Stimulated activated CD4-positive, alpha-beta T cell treated with anti-CD3 and anti-CD28 coated beads, Interleukin-15, amount 100 ng/mL, for 1 hour (primary cell): ENCODE measurements at places on chromosomes 16 and 17.

DNA sequence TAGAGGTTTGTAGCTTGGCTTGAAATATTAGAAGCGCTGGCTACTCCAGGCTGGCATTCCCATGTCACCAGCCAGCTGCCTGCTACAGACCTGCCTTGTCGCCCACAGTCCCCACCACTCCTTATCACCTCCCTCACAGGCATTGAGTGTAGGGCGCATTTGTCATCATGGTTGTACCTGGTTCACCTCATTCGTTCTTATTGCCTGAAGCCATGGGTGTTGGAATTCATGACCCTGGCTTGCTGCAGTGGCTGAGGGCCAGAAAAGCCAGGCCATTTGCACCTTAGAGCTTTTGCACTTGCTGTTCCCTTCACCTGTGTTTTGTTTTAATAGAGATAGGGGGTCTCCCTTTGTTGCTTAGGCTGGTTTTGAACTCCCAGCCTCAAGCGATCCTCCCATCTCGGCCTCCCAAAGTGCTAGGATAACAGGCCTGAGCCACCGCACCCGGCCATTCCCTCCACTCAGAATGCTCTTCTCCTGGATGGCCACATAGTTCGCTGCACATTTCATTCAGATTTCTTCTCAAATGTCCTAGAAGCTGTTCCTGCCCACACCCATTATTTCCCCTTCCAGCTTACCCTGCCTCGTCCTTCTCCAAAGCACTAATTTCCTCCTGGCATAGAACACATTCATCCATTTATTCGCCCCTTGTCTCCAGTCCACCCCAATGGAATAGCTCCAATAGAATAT lies 97.6 kb downstream of the C16orf78 start:
- no peak for DNase-seq

DNA sequence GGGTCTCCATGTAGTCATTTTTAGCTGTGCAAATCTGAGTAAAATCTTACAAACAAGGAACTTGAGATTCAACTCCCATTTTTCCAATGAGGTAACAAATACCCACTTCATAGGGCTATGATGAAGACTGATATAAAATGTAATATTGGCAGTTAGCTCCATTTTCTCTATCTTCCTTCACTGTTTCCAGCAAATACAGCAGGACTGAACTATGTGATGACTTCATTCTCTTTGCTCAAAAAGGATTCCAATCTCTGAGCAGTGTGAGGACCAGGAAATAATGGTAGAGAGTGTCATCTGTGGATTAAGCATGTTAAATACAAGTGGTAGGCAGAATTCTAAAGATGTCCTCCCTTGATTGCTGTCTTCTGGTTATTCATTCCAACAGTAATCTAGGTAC lies 18.3 kb downstream of the RND2 start:
- DNase-seq = no peak

GRCh38 chr16:55250701-55251100 lies 73.3 kb upstream of the IRX6 start:
- DNase-seq = no peak

DNA sequence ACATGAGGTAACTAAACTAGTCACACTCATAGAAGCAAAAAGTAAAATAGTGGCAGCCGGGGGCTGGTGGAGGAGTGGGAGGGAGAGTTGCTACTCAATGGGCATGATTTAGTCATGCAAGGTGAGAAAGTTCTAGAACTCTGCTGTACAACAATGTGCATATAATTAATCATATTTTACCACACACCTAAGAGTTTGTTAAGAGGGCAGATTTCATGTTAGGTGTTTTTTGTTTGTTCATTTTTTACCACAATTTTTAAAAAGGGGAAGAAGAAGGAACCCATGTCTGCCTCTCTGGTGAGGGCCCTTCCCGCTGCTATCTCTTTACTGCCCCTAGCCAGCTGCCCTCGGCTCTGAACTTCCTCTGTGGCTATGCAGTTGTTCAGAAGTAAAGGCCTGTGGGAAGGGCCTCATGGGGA lies 11.2 kb downstream of the CD300LB start:
- DNase-seq = no peak

DNA sequence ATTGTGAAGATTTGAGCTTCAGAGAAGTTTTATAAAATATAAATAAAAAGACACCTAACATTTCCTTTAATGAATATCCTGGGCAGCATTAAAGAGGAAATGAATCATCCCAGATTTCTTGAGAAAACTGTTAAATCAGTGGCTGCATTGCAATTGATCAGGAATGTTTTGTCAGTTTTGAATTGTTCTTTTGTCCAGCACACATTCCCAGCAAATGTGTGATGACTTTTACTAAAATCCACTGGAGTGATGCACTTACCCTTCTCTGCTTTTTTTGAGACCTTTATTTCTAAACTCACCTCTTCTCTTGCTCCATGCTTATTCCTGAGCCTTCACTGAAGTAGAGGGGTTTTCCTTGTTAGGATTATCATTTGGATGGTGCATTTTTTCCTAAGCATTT lies 1307.2 kb downstream of the CDH8 start:
- no peak for DNase-seq

DNA sequence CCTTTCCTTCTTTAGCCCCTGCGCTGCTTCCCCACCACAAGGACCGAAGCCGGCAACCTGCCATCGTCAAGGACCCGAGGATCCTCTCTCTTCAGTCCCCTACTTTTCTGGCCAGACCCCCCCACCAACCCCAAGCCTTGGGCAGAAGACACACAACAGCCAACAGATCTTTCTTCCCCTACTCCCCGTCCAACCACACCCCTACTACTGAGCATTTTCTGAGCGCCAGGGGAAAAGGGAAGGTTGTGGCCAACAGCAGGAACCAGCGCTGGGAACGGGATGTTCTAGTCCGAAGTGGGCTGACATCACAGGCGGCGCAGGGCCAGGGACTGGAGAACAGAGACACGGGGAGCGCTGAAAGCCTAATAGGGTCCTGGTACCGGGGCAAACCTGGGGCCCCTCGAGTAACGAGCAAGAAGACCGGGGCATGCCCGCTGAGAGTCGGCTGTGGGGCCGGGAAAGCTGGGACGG lies 528 bp downstream of the PER1 start:
- no peak for DNase-seq

- DNase-seq = no peak
These were observed 6.4 kb upstream of the CRK start for GRCh38 chr17:1462164-1463112.

GRCh38 chr16:8676737-8677375 lies 2.4 kb downstream of the ABAT start:
- DNase-seq = no peak

GRCh38 chr17:39063681-39064069 lies 87.8 kb downstream of the PLXDC1 start:
- DNase-seq = no peak

DNA sequence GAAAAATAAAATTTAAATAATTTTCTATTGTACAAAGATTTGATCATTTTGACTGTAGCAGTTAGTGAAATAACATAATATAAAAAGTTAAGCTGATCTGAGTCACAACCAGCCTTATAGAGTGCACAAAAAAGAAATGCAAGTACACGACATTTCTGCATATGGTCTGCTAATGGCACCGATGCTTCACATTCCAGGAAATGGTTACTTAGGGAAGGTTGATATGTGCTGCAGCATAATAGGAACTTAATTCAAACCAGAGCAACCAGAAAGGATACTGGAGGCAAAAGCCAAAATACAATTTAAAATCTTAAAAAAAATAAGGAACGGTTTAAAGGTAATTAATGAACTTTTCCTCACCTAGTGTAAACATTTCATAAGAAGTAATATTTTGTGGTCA lies 10.0 kb upstream of the CFDP1 start:
- DNase-seq = no peak

- no peak for DNase-seq
These were observed 5.7 kb downstream of the DLG4 start for GRCh38 chr17:7213895-7214299.

DNA sequence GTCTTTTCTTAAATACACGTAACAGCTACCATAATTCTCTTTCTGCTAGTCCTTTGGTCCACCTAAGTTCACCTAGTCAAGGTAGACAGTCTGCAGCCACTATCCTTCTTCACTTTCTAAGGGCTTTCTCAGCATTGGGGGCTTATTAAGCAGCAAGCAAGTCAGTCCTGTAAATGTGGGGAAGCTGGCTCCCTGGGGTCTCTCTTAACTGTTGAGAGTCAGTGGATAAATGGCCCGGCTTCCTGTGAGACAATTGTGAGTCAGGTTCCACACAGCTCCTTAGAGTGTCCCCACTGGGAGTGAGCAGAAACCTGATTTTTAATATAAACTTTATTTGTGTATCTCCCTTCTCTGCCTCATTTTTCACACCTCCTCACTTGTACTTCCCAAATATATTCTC lies 132.1 kb downstream of the CDH13 start:
- no peak for DNase-seq

GRCh38 chr16:53769787-53770186 lies 65.8 kb downstream of the FTO start:
- no peak for DNase-seq

- DNase-seq = no peak
These were observed 1.5 kb upstream of the ADAM11 start for GRCh38 chr17:44757045-44757917.

DNA sequence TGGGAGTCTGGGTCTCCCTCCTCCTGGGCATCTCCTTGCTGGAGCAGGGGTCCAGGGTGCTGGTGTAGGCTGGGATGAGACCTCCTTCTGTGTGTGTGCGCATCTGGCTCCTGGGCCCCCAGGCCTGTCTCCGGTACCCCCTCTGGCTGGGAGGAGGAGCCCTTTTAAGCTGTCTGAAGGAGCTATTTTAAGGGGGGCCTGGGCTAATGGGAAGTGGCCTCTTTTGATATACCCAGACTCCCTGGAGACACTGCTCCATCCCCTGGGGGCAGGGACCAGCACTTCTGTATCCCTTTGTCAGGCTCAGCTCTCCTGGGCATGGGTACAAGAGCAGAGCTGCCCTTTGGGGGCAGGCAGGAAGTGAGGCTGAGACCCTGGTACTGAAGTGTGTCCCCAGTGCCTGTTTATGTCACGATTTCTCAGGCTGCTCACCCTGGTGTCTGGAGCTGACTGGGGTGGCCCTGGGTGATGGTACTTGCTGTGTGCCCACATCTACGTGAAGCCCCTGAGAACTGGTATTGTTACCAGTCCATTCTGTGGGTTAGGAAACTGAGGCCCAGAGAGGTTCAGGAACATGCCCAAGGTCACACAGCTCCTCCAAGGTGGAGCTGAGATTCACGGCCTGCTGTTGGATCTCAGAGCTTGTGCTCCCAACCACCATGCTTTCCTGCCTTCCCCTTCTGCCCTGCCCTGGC lies 6.5 kb downstream of the ADCY7 start:
- DNase-seq = no peak

DNA sequence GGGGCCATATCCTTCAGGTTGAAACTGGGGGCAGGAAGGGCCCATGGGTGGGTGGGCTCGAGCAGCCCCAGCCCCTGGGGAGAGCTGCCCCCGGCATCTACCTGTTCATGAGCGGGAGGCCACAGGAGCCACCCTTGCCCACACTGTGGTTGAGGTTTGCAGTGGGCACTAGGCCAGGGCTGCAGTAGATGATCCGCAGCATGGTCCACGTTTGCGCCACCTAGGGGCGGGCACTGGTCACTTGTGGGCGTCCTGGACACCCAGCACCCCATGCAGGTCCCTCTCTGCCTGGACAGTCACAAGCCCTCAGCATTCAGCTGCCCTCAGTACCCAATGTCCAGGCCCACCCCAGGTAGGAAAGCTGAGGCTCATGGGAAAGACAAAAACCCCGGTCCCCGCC lies 1.8 kb upstream of the JMJD8 start:
- DNase-seq = no peak

- no peak for DNase-seq
These were observed 870.4 kb downstream of the CDH8 start for GRCh38 chr16:61165797-61166196.

DNA sequence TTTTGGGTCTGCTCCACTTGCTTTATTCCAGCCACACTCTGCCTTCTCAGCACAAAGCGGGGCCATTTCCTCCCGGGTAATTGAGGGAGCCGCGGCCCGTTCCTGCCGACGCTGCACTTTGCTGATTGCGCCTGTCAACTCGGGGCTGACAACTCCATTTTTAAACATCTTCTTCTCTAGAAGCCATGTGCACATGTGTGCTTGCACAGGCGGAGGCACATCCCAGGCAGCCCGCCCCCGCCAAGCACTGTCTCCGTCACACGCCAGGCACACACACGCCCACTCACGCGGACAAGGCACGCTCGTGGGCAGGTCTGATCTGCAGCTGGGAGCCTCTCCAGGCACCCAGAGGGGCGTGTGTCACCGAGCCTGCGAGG lies 63.2 kb downstream of the ENGASE start:
- DNase-seq = no peak

- no peak for DNase-seq
These were observed 16.2 kb downstream of the GSE1 start for GRCh38 chr16:85629326-85629725.

DNA sequence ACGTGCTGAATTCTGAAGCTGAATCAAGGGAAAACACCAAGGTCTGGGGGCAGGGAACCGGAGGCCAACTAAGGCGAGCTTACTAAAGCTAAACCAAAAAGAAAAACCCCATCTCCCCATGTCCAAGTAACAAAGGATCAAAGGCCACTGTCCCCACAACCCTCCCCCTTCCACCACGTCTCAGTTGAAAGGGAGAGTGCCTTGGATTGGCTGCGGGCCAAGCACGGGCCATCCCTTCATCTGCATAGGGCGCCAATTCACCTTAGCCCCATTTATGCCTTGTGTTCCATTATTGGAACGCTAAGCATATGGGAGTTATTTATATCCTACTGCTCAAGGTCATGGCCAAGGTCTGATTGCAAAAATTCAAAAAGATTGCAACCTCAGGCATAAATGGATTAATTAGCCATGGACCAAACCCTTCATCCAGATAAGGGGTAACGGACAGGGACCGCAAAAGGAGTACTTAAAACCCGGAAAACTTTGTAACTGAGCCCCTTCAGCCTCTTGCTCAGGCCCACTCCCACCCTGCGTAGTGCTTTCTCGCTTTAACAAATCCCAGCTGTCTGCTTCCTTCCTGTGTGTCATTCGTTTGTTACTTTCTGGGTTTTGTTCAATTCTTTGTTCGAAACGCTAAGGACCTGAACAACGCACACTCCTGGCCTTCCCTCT lies 740 bp upstream of the ATP6V0D1 start:
- DNase-seq = no peak

- no peak for DNase-seq
These were observed 2.6 kb upstream of the CHAD start for GRCh38 chr17:50471009-50471905.

DNA sequence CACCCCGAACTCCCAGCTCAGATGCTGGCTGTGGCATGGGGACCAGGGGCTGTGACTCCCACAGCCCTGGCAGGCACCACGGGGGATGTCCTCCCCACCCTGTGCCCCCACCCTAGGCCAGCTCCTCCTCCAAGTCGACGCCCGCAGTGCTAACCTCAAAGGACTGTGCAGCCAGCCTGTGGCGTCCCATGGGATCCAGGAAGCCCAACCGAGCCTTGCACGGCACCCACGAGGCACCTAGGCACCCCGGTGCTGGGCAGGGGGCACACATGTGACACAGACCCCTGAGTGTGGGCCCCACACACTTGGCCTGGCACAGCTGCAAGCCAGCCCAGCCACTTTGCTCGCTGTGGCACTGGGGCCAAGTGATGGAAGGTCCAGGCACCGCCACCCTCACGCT lies 3.9 kb downstream of the GCGR start:
- DNase-seq = no peak

- DNase-seq = no peak
These were observed 213.3 kb upstream of the AXIN2 start for GRCh38 chr17:65774787-65775186.

- DNase-seq = no peak
These were observed 59.7 kb downstream of the VMP1 start for GRCh38 chr17:59767176-59767575.
